Fibroblast of skin of left quadriceps (primary cell): ENCODE measurements at places on chromosomes 2 and 18.
A peak's percentile ranks its signal among the peaks of the same experiment; 100 is the strongest.

GRCh38 chr2:11008773-11009172 is 97.0 kb downstream of the KCNF1 start:
- no peak for DNase-seq

DNA sequence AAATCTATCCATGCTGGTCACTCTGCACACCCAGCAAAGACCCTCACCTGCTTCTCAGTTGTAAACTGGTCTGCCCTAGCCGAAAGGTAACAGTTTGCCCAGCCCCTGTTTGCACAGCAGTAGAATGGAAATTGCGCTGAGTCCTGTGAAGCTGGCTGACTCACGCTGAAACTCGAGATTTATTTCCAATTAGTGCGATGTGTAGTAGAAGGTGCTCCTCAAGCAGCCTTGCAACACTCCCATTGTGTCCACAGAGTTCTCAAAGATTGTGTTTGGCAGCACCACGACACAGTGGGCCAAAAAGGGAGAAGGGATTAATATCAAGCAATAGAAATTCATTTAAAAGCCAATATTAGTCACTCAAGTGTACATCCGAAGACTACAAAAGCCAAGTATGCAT is 21.7 kb upstream of the APCDD1 start:
- DNase-seq = no peak

- DNase-seq = no peak
Observed at GRCh38 chr2:68721482-68722101, 13.0 kb upstream of the ARHGAP25 start.

- no peak for DNase-seq
Observed at GRCh38 chr2:120305937-120306490, 39.9 kb upstream of the INHBB start.

DNA sequence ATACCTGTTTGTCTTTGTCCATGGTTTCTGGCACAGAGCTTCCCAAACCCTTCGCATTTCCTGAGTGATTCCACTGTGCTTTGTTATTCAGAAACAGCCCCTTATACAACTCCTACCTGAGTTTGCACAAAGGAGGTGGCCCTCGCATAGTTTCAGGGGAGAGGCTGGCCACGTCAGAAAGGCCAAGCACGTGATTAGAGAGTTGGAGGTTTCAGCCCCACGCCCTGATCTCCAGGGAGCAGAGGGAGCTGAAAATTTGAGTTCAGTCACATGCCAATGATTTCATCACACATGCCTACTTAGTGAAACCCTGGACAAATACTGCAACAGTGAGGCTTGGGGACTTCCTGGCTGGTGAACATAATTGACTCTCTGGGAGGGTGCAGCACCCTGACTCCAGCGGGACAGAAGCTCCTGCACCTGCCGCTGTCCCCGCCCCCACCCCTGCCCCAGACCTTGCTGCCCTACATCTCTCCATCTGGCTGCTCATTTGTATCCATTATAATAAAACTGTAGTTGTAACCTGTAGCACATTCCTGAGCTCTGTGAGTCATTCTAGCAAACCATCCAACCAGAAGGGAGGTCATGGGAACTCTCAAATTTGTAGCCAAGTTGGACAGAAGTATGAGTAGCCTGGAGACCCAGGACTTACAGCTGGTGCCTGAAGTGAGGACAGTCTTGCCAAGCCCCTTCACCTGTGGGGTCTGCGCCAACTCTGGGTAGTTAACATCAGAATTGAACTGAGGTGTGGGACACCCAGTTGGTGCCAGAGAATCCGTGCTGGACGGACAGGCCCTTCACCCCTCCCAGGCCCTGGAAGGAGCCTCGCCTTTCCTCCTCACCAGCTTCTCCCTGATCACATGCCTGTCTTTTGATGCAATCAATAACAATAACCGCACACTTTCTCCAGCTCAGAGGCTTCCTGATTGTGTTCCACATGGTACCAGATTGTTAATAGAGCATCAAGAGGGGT is 224.3 kb downstream of the ANAPC1 start:
- no peak for DNase-seq

GRCh38 chr18:13464432-13465123 is 246.0 kb downstream of the LDLRAD4 start:
- DNase-seq = no peak

DNA sequence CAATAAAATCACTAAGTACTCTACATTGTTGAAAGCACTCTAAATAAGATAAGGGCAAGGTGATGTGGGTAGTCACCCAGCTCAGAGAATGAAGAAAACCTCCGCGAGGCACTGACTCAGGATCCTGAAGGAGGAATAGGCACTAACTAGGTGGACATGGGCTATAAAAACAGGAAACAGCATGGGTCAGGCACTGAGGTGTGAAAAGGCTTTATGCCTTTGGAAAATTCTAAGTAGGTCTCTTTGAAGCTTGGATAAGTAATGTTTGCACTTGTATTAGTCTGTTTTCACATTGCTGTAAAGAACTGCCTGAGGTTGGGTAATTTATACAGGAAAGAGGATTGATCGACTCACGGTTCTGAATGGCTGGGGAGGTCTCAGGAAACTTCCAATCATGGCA is 161.6 kb downstream of the EPHA4 start:
- no peak for DNase-seq

DNA sequence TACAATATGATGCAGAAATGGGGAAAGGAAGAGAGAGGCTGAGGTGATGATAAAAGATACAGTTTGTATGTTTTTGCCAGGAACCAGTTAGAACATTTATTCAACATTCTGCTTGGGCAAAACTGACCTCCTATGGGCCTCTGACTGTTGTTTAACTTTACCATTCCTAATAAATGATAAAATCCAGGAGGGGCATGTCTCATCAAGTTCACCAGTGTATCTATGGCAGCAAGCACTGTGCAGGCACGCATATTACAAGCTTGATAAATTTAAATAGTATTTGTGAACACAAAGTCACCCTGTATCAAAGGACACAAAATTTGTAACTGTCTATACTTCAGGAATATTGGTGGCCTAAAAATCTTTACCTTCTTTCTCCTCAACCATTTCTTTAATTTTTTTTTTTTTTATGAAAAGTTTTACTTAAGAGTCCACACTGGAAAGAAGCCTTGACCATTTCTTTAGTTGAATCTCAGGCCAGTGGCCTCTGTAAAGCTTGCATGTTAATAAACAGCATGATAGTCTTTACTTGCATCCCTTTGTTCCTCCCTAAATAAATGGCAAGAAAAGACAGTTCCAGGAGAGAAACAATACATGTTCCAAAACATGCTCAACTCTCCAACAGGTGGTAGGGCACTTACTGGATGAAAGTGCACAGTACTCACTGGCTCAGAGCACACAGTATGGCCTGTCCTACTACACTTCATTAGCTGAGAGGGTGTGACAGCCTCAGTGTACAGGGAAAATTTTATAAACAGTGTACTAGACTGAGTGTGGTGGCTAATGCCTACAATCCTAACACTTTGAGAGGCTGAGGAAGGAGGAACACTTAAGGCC is 52.3 kb downstream of the SOS1 start:
- no peak for DNase-seq

DNA sequence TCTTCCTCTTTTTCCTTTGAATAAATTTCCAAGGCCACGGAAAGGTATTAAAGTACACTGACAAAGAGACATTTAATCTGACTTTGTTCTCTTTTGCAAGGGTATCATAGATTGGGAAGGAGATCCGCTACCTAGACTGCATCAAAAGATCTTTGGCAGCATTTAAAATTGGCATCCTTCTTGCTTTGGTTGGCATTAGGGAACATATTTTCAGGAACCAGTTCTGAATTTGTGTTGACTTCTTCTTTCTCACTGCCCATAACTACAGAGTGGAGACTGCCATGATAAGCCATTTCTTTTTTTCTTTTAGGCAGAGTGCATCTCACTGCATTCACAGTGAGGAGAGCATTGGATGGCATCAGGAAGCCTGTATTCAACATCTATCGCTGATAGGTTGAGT is 83.4 kb downstream of the DOCK10 start:
- DNase-seq = no peak

GRCh38 chr18:79515331-79515730 is 119.6 kb downstream of the NFATC1 start:
- DNase-seq = no peak

GRCh38 chr2:224570328-224570993 is 14.7 kb downstream of the CUL3 start:
- peak; percentile 71 for DNase-seq

DNA sequence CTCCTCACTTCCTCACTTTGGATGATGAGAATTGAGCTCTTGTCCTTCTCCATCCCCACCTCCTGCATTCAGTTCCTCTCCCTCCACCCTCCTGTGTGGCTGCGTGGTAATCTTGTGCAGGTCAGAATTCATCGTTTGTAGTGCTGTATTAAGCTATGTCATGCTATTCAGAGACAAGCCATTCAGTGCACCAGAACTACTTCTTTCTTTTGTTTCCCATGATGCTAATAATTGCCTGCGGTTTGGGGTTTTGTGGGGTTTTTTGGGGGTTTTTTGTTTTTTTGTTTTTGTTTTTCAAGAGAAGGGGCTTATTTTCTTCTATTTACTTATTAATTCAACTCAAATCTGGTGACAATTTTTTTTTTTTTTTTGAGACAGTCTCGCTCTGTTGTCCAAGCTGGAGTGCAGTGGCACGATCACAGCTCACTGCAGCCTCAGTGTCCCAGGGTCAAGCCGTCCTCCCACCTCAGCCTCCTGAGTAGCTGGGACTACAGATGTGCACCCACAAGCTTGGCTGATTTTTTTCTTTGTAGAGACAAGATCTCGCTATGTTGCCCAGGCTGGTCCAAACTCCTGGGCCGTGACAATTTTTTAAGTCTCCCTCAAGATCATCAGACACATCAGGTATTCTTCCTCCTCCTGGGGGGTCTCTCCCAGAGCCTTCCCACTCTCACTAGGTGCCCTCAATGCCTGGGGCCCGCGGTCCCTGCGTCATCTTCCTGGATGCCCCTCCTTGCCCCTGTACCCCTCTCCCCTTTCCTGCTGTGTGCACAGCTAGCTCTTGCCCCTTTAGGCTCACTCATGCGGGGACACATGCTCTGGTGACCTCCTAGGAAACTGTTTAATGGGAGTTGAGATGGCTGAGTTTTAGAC is 37.8 kb downstream of the MAL start:
- no peak for DNase-seq

GRCh38 chr2:9770006-9770307 is 73.3 kb upstream of the TAF1B start:
- DNase-seq = no peak

DNA sequence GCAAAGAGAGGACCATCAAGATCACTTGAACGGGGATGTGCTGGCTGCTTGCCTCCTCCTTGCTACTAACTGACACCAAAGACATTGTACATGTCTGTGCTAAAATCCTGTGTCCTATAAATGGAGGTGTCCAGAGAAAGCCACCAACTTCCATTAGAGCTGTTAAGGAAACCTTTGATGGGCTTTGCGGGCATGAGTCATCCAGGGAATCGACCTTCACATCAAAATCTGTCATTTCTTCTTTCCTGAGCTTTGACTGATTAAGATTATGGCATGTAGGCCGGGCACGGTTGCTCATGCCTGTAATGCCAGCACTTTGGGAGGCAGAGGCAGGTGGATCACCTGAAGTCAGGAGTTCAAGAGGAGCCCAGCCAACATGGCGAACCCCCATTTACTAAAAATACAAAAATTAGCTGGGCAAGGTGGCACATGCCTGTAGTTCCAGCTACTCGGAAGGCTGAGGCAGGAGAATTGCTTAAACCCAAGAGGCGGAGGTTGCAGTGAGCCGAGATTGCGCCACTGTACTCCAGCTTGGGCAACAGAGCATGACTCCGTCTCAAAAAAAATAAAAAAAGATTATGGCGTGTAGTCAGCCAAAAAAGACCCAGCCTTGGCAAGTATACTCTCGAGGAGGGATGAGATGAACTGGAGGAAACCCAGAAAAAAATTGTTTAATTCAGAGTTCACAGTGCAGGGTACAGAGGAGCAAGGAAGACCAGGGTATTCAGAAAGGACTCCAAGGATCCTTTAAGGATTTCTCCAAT is 115.8 kb downstream of the CABLES1 start:
- DNase-seq = no peak

- no peak for DNase-seq
Observed at GRCh38 chr2:197071790-197072436, 145.4 kb upstream of the PGAP1 start.

DNA sequence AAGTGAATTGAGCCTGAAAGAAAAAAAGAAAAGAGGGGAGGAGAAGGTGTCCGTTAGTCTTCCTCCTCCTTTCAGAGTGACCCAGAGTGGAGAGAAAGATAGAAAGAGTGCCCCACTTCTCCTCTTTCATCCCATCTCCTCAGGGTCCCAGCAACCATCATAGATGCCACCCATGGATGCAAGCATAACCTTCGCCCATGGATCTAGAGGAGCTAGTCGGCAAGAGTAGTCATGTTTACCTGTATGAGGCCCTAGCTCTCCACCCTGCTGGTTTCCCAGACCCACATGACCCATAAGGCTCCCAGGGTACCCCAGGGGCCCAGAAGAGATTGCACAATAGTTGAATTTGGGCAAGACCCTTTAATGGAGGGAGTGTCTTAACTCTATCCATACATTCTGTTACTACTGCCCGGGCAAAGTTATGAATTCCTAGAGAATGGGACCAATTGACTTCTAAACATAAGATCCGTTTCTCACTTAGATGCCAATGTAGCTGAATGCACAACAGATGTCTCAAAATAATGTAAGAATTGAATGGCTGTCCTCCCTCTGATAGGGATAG is 56.1 kb upstream of the CDCA7 start:
- no peak for DNase-seq

DNA sequence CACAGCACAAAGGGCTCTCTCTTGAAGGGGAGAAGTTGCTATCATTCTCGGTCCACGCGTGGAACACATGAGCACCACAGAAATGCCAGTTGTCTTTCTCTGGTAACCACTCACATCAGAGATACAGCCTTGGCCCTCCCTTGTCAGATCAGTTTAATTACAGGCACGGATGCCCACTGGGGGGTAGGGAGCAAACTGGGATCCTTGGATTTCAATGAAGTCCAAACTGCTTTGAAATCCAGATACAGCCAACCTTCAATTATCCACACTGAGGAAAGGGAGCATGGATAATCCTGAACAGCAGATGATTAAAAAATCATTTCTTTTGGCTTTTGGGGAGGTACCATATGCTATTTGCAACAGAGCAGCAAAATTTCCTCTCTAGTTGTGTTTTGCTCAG is 63.7 kb upstream of the DAPL1 start:
- DNase-seq = no peak

- no peak for DNase-seq
Observed at GRCh38 chr2:205770577-205770976, 88.3 kb downstream of the NRP2 start.

- no peak for DNase-seq
Observed at GRCh38 chr18:50622865-50623393, 63.0 kb downstream of the MAPK4 start.

DNA sequence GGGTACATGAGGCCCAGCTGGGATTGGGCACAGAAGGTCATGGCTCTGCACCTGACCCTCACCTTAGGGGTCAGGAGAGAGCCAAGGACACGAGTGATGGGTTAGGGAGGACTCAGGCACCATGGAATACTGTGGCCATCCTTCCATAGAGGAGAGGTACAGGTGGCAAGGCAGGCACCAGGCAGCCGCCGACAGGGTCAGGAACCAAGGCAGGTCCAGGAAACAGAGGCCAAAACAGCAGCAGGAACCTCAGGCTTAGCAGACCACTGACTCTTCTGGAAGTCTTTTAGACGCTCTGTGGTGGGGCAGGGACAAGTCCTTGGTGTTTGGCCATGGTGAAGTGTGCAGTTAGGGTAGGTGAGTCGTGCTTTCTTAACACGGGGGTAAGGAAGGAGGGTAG is 128.0 kb downstream of the NEDD4L start:
- DNase-seq = no peak
